Stimulated activated CD4-positive, alpha-beta T cell treated with anti-CD3 and anti-CD28 coated beads, Interleukin-1b, Interleukin-23, amount 100 ng/mL, for 1 hour (primary cell): ENCODE measurements at places on chromosomes 11 and 22.

DNA sequence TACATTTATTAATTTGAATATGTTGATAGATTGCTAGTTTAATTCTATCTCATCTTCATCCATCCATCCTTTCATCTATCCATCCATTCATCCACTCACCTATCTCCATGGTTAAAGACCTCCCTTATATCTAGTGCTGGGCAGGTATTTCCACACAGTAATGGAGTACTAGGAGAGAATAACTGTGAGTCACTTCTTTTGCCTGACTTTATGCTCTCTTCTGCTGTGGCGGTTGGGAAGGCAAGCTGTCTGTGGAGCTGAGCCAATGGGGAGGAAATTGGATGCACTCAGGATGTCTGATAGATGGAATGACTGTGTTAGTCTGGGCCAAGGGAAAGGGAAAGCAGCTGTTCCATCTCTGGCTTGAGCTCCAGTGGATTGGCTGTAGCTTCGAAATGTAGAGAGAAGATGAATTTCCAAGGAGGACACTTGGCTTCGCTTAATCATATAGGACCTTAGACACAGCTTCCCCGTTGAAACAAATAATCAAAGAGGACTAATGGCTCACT, 60.3 kb downstream of the NELL1 start:
- DNase-seq = no peak

GRCh38 chr11:95924414-95924760, 480 bp upstream of the MTMR2 start:
- no peak for DNase-seq

DNA sequence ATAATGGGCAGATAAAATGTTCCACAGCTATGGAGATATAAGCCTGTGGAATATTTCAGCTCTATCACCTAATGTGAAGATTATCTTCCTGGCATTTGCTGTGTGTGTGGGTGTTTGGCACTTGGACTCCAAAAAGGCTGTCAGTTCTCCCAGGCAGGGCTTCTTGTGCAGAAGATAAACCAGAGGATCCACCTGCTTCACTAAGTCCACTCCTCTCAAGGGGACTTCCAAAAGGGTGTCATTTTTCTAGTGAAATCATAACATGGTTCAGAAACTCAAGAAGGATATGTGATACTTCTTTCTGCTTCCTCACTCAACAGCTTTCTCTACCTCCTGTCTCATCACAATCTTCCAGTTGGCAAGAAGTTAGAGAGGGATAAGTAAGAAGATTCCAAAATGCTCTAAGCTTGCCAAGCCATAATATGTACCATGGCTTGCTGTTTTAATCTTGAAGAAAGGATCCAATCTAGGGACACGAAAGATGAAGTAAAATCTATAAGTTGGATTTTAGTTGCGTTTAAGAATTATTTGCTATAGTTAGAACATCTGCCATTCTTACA, 206.2 kb upstream of the MTMR2 start:
- no peak for DNase-seq

GRCh38 chr11:27688076-27688475, 12.2 kb downstream of the BDNF start:
- no peak for DNase-seq

DNA sequence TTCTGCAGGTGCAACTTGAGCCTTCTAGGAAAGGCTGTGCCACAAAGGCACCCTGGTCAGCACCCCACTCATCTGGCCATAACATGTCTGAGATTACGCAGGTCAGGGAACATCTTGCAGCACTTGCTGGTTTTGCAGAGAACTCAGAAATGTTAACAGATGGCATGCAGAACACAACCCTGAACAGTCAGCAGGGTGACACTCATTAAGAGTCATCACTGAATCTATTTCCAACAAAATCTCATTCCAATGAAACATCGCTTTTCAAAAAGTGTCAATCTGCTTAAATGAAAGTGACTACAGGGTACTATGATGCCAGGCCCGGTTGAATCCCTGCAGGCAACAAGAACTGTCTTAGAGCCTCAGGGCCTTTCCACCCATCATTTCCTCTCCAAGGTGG, 369.8 kb upstream of the CCDC90B start:
- no peak for DNase-seq

- DNase-seq = no peak
Observed at GRCh38 chr11:10374386-10374785, 69.5 kb downstream of the ADM start.

- DNase-seq = no peak
Observed at GRCh38 chr11:134527382-134528243, 115.6 kb upstream of the B3GAT1 start.

GRCh38 chr22:23204125-23204488, 23.8 kb downstream of the BCR start:
- no peak for DNase-seq

- DNase-seq = no peak
Observed at GRCh38 chr11:85810521-85810870, 445 bp downstream of the SYTL2 start.

- DNase-seq = no peak
Observed at GRCh38 chr11:46122945-46123715, 1.9 kb upstream of the PHF21A start.

DNA sequence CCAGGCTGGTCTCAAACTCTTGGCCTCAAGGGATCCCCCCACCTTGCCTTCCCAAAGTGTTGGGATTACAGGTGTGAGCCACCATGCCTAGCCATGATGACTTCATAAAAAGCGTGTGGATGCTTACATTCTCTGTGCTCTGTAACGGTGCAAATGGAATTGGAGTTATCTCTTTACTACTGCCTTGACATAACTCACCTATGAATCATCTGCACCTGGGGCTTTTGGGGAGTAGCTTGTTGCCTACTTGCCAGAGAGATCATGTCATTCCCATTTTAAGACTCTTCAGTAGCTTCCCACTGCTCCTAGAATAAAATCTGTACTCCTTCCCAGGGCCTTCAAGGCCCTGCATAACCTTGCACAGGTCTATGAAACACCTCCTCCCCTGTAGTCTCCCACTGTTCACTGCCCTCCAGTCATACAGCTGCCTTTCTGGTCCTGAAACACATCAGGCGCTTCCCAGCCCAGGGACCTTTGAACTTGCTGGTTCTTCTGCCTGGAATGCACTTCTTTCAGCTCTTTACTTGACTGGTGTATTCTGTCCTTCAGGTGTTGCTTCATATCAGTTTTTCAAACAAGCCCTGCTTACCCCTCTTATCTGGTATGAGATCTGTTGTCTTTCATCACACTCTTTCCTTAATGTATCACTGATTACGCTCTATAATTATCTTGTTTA, 19.6 kb upstream of the MOGAT2 start:
- DNase-seq = no peak

GRCh38 chr11:29984544-29984943, 32.3 kb downstream of the KCNA4 start:
- no peak for DNase-seq

DNA sequence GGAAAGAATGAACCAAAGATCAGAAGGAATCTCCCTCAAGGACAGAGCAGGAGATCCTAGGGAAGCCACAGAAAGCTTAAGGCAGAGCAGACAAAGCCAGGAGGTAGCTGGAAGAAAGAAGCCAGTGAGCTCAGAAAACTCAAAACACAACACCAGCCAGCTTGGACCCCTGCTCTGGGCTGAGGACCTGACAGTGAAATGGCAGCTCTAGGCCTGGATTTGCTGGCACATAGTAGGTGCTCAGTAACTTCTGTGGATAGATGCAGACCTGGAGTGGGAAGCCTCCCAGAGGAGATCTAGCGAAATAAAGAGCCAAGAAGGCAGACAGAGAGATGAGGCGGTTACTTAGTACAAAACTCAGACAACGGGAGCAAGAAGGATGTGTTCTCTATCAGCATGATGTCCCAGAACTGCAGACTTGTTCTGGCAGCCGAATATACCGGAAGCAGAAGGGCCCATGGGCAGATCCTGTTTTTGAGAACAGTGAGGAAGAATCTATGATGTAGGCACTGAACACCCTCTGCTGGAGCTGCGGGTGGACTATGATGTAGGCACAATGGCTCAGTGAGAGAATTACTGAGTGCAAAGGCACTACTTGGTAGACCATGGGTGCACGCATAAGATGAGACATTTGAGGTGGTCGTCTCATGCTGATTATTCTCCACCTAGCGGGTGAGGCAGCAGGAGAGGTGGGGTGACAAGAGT, 4.8 kb downstream of the ROBO4 start:
- no peak for DNase-seq

DNA sequence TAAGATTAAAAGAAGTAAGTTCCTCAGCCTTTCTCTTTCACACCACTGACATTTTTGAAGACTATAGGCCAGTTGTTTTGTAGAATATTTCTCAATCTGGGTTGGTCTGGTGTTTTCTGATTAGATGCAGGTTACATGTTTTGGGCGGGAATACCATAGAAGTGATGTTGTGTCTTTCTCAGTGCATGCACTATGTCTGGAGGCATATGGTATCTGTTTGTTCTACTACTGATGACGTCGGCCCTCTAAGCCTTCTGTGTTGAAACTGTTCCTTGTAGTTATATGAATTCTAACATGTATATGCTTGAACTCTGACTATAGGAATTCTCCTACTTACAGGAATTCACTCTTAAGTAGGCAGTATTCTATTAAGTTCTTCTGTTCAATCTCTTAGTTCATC, 21.6 kb downstream of the ZFTA start:
- no peak for DNase-seq

- DNase-seq = no peak
Observed at GRCh38 chr22:39712751-39713525, 142.4 kb downstream of the CACNA1I start.

- no peak for DNase-seq
Observed at GRCh38 chr22:48921411-48921903, 906.2 kb downstream of the BRD1 start.

DNA sequence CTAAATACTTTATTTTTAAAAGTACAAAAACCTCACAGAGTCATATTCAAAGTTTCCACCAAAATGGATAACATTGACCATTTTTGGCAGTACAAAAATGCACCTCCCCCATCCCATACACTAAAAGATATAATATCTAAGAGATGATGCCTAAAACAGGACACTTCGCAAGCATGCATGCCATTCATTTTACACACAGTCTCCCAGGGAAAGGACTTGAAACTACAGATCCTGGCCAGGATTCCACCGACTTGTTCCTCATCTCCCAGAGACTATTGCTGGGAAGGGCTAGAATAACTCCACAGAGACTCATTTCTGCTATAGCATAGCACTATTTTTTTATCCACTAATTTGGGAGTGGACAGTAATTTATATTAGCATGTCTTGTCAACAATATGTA, 81.7 kb downstream of the MTNR1B start:
- DNase-seq = no peak

DNA sequence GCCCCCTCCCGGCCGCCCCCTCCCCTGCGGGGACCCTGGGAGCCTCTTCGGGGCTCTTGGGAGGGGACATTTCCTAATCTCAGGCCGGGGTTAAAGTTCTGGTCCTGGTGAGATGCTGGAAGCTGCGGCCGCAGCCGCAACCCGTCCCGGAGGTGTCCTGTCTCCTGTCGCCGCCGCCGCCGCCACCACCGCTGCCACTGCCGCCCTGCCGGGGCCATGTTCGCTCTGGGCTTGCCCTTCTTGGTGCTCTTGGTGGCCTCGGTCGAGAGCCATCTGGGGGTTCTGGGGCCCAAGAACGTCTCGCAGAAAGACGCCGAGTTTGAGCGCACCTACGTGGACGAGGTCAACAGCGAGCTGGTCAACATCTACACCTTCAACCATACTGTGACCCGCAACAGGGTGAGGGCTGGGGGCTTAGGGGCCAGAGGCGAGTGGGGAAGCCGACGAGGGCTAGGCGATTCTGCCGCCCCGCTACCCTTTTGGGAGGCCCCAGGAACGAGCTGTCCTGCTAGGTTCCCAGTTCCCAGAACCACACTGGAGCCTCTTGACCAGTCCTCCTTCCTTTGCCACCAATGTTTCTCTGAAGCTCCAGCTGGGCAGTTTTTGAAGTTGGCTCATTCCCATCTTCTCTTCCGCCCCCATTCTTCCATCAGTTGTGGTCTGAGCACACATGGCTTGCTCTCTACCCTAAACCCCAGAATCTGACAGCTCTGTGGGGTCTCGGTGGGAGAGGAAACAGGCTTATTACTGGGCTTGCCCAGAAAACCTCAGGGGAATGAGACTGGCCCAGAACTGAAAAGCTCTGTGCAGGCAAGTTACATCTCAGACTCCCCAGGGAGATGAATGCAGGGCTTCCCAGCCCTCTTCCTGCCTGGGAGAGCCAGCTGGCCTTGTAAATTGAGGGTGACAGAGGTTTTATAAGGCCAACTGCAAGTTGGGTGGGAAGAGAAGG, 781 bp downstream of the SIDT2 start:
- DNase-seq = no peak

GRCh38 chr22:43329061-43329460, 14.1 kb downstream of the SCUBE1 start:
- DNase-seq = no peak

GRCh38 chr22:38940811-38941384, 16.5 kb upstream of the APOBEC3A start:
- no peak for DNase-seq

- no peak for DNase-seq
Observed at GRCh38 chr11:76660533-76661305, 9.8 kb downstream of the LRRC32 start.

- DNase-seq = no peak
Observed at GRCh38 chr11:129589190-129589860, 213.7 kb downstream of the BARX2 start.

DNA sequence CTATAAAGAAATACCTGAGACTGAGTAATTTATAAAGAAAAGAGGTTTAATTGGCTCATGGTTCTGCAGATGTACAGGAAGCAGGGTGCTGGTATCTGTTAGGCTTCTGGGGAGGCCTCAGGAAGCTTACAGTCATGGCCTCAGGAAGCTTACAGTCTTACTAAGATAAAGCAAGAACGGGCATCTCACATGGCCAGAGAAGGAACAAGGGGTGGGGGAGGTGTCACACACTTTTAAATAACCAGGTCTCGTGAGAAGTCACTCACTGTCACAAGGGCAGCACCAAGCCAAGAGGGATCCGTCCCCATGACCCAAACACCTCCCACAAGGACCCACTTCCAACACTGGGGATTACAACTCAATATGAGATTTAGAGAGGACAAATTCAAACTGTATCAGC, 192.8 kb upstream of the B3GAT1 start:
- no peak for DNase-seq

DNA sequence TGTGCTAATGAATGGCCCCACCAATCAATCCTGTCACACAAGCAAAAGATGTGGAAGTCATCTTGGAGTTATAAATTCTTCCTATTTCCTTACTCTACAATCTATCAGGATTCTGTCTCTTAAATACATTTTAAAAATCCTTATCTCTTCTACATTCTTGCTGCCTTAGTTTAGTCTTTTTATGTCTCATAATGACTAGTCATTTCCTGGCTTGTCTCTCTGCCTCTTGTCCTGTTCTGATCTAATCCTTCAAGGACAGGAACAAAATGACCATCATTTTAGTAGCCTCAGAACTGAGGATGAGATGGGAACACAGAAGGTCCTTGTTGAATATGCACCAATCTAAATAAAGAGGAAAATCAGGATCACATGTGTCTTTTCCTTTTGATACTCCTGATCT, 56.6 kb upstream of the LIN7C start:
- DNase-seq = no peak

DNA sequence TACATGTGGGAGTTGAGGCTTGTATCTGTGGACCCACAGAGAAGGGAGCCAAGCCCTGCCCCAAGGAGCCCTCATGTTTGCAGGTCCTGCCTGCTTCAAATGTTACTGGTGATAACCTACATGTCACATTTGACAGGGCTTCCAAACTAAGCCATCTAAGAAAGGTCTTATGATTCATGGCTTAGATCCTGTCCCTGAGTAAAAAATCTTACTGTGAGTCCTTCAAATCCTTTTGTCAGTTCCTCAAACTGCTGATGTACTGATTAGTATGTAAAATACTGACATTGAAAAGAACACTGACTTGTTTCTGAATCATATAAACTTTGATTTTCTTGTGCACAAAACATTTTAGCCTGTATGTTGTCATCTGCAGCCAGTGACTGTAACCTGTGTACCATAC, 1.0 kb upstream of the PANX1 start:
- no peak for DNase-seq
